ENCODE measurements at places on chromosomes 7 and 10.
A peak's percentile ranks its signal among the peaks of the same experiment; 100 is the strongest.

DNA sequence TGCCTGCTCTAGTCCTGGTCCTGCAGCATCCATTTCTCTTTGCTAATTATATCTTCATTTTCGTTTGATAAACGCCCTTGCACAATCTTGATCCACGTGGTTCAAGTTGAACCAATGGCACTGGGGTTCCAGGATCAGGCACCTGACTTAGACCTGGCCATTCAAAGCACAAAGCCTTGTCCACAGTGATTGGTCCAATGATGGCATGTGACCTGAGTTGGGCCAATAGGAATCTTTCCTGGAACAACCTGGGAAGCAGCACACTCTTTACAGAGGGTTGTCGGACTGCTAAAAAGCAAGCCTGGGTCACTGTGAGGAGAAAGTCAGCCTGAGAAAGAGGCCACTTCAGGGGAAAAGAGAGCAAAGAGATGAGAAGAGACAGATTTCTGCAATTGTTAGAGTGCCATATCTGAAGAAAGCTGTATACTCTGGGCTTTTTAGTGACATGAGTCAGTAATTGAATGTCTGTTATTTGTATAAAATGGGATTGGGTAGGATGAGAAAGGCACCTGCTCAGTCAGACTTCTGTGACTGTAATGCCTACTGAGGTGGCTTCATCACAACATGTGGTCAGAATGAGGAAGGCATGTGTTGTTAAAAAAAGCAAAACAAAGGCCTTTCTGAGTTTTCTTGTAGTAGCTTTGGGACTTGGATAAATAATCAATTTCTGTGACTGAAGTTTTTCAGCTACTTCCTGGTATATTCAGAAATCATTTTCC, 4.4 kb upstream of the STEAP4 start:
- no peak for DNase-seq

- DNase-seq = no peak
Measured at GRCh38 chr10:78261291-78261690, 227.6 kb downstream of the RPS24 start.

DNA sequence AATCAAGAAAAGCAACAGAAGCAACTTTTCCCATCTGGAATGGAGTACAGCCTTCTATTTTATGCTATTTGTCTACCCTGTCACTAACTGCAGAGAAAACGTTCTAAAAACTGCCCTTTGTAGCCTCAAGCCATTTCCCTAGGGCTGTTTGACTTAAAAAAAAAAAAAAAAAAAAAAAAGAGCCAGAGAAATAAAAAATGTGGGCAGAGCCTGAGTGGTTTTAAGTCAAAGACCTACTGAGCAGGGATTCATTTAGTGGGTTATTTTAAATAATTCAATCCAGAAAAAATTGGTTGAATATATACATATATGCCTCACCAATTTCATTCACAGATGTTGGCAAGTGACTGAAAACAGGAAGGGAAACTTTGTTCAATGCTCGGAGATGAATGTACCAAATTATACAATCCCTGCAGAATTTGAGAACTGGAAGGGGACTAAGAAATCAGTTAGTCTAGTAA, 75.2 kb downstream of the PPP1R3C start:
- no peak for DNase-seq

GRCh38 chr10:63456437-63457210, 9.2 kb downstream of the JMJD1C start:
- DNase-seq = no peak

- DNase-seq = peak; percentile 34
Measured at GRCh38 chr7:50396856-50397255, 53.3 kb downstream of the FIGNL1 start.

DNA sequence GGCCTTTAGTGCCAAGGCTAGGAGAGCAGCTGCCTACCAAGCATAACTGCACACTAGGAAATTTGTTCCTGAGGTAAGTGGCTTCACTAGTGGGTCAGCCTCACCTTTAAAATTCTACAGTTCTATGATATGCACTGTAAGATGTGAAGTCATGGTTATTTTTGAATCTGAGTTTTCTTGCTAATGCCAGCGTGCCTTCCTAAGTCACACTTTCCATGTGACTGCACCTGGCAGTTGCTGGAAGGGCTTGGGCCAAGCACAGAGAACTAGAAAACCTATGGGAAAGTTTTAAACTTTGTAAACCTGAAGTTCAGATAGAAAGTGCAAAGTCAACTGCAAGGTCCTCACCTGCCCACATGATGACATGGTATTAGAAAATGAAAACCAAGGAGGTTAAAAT, 42.5 kb downstream of the STEAP1B start:
- DNase-seq = no peak

- DNase-seq = no peak
Measured at GRCh38 chr7:42461537-42461936, 224.5 kb upstream of the GLI3 start.

All from B cell (primary cell).